ENCODE measurements at places on chromosomes 4 and X. TPM values are rescaled to one million over a fixed set of nuclear protein-coding genes. Genes with fewer than 3 reads are reported as not detected.
A peak's percentile ranks its signal among the peaks of the same experiment; 100 is the strongest.

The USP17L5 gene
- total RNA-seq = not detected

- H3K27me3 ChIP-seq = peaks cover 22% of the 10 kb centered on the region
- H3K27ac ChIP-seq = no peak overlapping the region
- no peaks in the 10 kb centered on the region for H3K4me1 ChIP-seq
- no peak overlapping the region for H3K4me3 ChIP-seq
- no peaks in the 10 kb centered on the region for H3K36me3 ChIP-seq
- DNase-seq = no peak
Measured at GRCh38 chrX:129696463-129697155, 41.9 kb upstream of the APLN start.

GRCh38 chr4:162015090-162015489 lies 148.7 kb downstream of the FSTL5 start:
- H3K27ac ChIP-seq = no peak overlapping the region
- H3K27me3 ChIP-seq = no peaks in the 10 kb centered on the region
- DNase-seq = no peak
- no peak overlapping the region for H3K4me3 ChIP-seq

- no peak overlapping the region for H3K4me3 ChIP-seq
- no peaks in the 10 kb centered on the region for H3K4me1 ChIP-seq
- DNase-seq = no peak
- H3K36me3 ChIP-seq = no peaks in the 10 kb centered on the region
- H3K27me3 ChIP-seq = no peaks in the 10 kb centered on the region
Measured at GRCh38 chr4:17939054-17939453, 82.5 kb downstream of the LCORL start.

The GNL3L gene
- total RNA-seq = 67.5 TPM

DNA sequence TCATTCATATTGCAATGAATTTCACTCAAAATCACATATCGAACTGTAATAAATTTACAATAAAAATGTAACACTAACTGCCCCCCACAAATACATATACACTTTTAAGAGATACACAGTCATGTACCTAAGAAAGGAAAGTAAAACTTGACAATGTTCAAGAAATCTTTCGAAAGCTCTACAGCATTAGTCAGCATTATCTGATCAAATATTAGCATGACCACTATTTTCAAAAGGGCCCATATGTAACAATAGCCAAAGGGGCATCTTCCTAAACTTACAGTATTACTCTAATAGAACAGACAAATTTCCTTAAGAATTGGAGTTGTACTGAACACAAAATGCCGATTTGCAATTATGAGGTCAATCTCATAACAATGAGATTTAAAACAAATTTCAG lies 51.8 kb downstream of the STX18 start:
- H3K27me3 ChIP-seq = no peaks in the 10 kb centered on the region
- no peak overlapping the region for H3K4me3 ChIP-seq
- H3K4me1 ChIP-seq = peaks cover 12% of the 10 kb centered on the region
- DNase-seq = no peak

GRCh38 chrX:150049647-150050046 lies 111.4 kb upstream of the EOLA2 start:
- H3K4me3 ChIP-seq = no peak overlapping the region
- no peaks in the 10 kb centered on the region for H3K36me3 ChIP-seq
- no peaks in the 10 kb centered on the region for H3K27me3 ChIP-seq
- no peak overlapping the region for H3K27ac ChIP-seq

DNA sequence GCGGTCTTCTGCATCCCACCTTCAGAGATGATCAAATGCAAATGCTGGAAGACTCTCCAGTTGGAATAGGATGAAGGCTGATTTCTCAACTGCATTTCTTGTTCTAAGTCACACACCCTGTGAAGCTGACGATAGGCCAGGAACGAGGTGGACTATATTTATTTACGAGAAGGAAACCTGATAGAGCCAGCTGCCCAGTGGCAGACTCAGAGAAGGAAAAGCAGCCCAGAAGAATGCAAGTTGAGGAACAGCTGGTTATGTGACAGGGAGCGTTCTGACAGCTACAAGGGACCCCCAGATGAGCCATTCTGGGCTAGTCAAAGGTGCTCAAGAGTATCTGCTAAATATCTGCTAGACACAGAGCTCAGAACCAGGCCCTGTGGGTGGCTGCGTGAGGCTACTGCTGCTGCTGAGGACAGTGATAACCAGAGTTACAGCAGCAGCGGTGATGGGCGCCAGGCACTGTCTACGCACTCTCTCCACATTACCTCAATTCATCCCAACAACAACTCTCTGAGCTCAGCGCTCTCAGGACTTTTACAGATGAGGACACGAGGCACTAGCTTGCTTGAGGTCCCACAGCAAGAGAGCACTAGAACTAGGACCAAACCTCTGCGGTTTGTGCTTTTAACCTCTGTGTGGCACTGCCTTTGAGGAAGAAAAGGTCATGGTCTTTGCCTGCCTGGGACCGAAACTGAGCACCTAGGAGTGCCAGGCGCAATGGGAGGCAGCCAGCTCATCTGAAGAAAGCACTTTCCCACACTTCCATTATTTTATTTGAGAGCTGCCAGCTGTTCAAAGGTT lies 69.0 kb downstream of the GATB start:
- no peak overlapping the region for H3K27ac ChIP-seq
- H3K36me3 ChIP-seq = no peaks in the 10 kb centered on the region
- H3K4me1 ChIP-seq = no peaks in the 10 kb centered on the region
- DNase-seq = no peak

DNA sequence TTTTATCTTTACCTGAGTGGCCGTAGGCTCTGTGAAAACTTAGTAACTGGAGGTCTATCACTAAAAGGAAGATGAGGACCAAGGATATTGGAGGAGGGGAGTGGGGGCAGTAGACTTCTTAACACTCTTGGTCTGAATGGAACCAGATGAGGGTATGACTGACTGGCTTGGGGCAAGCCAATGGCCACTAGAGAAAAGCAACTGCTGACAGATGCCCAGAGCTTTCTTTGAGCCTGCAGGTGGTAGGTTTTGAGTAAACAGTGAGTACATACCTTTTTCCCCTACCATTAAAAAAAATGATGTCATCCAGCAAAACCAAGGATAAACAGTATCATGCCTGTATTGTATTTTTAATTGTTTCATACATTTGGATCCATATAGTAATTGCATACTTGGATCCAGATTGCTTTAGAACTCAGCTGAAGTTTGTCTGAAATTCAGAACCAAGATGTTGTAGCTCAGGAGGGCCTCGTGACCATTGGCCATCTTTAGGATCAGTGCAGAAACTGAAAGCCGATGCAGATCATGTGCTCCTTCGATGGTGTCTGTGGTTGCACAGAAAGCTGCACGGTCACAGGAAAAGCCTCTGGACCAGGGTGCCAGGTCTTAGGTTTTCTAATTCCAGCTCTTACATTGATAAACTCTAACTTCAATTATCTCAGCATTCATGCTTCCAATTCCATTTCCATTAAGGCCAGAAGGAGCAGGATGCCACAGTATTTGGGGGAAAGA lies 131.0 kb downstream of the PDGFRA start:
- H3K27me3 ChIP-seq = peaks cover 32% of the 10 kb centered on the region
- H3K36me3 ChIP-seq = no peaks in the 10 kb centered on the region
- H3K4me3 ChIP-seq = no peak overlapping the region
- DNase-seq = no peak
- no peak overlapping the region for H3K27ac ChIP-seq

DNA sequence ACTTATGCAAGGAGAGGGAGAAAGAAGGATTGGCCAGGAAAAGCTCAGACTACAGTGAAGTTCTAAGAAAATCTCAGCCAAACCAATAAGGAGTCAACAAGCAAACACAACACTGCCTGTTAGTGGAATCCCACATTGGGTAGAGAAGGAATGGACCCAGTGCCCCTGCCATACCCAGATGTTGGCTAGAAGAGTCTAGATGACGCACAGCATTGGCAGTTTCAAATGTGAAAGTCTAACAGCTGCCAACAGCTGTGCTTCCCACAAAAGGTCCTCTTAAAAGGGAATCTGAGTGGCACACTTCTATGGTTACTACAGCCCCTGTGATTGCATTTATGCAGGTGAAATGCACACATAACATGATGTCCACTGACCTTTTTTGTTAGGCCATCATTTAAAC lies 37.2 kb upstream of the CPEB2 start:
- no peaks in the 10 kb centered on the region for H3K27me3 ChIP-seq
- no peak for DNase-seq
- H3K4me1 ChIP-seq = no peaks in the 10 kb centered on the region

The PNMA5 gene
- total RNA-seq = not detected

The MAP7D2 gene
- total RNA-seq = 4.0 TPM

- H3K27me3 ChIP-seq = no peaks in the 10 kb centered on the region
- H3K36me3 ChIP-seq = no peaks in the 10 kb centered on the region
- peaks cover 9% of the 10 kb centered on the region for H3K4me1 ChIP-seq
Measured at GRCh38 chr4:26105337-26105736, 191.3 kb downstream of the SMIM20 start.

DNA sequence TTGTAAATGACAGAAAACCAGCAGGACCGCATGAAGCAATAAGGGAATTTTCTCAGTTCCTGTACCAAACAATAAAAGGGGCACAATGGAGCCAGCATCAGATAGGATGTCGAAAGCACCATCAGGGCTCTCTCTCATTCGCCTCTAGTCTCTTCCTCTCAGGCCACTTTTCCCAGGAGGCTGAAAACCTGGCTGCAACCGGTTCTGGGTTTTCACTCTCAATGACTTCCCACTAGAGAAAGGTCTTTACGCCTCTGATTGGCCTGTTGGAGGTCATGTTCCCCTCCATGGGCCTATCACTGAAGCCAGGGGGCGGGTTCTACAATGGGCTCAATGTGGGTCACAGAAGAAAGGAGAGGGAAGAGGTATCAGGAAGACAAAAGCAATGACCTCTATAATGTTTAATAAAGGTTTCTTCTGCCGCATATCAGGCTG lies 29.3 kb downstream of the ZNF827 start:
- H3K27me3 ChIP-seq = no peaks in the 10 kb centered on the region
- H3K27ac ChIP-seq = peak overlapping the region; percentile 74
- peak overlapping the region; percentile 80 for H3K4me3 ChIP-seq
- DNase-seq = peak; percentile 85
- H3K4me1 ChIP-seq = peaks cover 41% of the 10 kb centered on the region
- peaks cover 10% of the 10 kb centered on the region for H3K36me3 ChIP-seq

- H3K4me3 ChIP-seq = no peak overlapping the region
- no peak overlapping the region for H3K27ac ChIP-seq
- H3K27me3 ChIP-seq = no peaks in the 10 kb centered on the region
- H3K4me1 ChIP-seq = peaks cover 8% of the 10 kb centered on the region
Measured at GRCh38 chr4:94332983-94333590, 9.5 kb downstream of the HPGDS start.

The PAGE4 gene
- not detected for total RNA-seq

The SMIM10L2A gene
- 1.2 TPM for total RNA-seq

GRCh38 chr4:92953462-92953861 lies 649.7 kb downstream of the GRID2 start:
- no peak for DNase-seq
- no peaks in the 10 kb centered on the region for H3K36me3 ChIP-seq
- no peaks in the 10 kb centered on the region for H3K27me3 ChIP-seq
- no peaks in the 10 kb centered on the region for H3K4me1 ChIP-seq

DNA sequence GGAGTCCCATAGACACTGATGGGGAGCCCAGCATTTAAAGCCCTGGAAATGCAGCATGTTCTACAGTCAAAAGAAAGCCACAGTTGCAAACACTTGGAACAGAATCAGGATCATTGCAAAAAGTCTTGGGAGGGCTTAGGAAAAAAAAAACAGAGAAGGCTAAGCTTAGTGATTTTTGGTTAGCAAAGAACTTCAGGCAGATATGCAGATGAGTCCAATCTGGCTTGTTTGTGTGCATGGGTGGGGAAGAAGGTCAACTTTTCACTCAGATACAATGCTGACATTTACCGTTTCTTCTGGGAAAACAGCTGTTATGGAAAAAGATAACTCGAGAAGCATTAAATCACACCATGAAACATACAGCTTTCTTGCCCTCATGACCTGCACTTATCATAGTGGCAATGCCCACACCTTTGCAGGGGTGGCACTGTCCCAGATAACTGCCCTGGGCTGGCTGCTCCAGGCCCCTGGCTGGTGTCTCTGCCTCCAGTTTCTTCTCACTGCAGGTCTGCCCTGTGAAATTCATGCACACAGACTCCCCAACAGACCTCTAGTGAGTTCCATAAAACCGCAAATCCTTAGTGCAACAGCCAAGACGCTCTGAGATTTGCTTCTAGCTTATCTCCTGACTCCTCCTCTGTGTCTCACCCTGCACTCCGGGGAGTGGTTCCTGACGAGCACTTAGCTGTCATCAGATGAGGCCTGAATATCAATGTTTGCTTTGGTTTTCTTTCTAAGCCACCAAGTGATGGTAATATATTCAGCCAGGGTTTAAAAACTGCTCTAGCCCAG lies 99.2 kb downstream of the DRD5 start:
- peaks cover 20% of the 10 kb centered on the region for H3K27me3 ChIP-seq
- DNase-seq = no peak
- no peak overlapping the region for H3K4me3 ChIP-seq

- H3K4me3 ChIP-seq = no peak overlapping the region
- H3K36me3 ChIP-seq = no peaks in the 10 kb centered on the region
- no peaks in the 10 kb centered on the region for H3K4me1 ChIP-seq
- no peak overlapping the region for H3K27ac ChIP-seq
Measured at GRCh38 chrX:66126662-66127061, 37.4 kb upstream of the HEPH start.

DNA sequence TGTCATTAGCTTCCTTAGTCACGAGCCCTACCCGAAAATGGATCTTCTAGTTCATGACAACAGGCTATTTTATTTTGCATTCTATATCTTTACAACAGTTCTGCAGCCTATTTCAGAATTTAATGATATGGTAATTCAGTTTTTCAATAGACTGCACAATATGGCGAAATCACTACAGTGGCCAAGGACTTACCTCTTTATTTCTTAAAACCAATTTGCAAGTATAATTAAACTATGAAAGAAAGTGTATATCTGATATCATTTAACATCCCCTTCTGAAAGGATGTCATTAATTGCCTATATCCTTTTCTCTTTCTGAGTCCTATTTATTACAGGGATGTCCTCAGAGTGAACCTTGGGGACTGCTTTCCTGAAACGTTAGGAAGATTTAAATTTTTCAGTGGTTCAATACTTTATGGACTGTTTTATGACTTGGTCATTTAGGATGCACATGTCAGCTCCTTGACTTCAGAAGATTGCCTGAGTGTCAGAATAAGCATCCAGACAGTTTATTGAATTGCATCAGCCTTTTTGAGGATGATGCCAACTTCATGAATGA lies 190.8 kb upstream of the GEMIN8 start:
- H3K36me3 ChIP-seq = no peaks in the 10 kb centered on the region
- peaks cover 10% of the 10 kb centered on the region for H3K27me3 ChIP-seq
- no peaks in the 10 kb centered on the region for H3K4me1 ChIP-seq
- DNase-seq = no peak
- H3K27ac ChIP-seq = no peak overlapping the region

GRCh38 chrX:48071064-48071985 lies at the start of gene ZNF630:
Gene ZNF630, minus strand, starts transcription at chrX:48071640. Its CDS starts 4,754 bp downstream, at chrX:48066886.
- H3K27me3 ChIP-seq = no peaks in the 10 kb centered on the region
- H3K27ac ChIP-seq = peak within 1 kb of the TSS; percentile 86
- H3K4me3 ChIP-seq = peak within 1 kb of the TSS; percentile 88
- H3K36me3 ChIP-seq = peaks cover 15% of the 10 kb centered on the region
- no peaks in the 10 kb centered on the region for H3K4me1 ChIP-seq
